Endothelial cell (in vitro differentiated cells): ENCODE measurements at places on chromosomes 6 and 20. TPM values are rescaled to one million over a fixed set of nuclear protein-coding genes. Genes with fewer than 3 reads are reported as not detected.

GNMT gene
- 0.59 TPM for total RNA-seq

TP53TG5 gene
- total RNA-seq: not detected

DNA sequence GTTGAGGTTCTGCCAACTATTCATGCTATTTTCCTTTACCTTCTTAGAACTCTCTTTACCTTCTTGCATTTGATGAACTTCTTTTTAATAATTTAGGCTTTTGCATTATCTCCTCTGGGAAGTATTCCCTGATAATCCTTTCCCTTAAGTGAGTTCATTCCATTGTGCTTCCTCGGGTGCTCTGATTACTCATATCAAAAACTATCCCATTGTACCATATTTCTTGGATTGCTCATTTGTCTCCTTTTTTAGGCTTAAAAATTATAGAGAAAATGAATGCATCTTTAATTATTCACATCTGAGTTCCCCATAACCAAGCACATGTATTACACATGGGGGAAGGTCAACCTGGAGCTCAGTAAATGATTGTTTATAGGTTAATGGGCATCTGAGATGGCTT lies 2.5 kb downstream of the CALHM4 start:
- DNase-seq: no peak

DNA sequence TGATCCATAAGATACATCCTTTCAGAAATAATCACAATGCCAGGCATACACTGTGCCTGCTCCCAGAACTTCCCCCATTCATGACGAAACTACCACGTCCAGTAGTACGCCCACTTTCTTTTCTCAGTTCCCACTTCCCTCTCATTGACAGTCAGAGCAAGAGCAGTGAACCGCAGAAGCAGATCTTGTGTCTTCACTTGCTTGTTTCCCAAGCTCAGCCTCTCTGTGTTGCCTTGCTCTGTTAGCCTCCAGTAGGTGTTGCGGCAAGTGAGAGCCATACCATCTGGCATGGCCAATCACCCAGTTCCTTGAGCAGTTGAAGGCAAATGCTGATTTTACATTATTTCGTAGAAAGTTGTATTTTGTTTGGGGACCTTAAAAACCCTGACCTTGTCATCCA lies 11.7 kb downstream of the UST start:
- no peak for DNase-seq

GRCh38 chr6:24910331-24910960 lies 25.3 kb downstream of the RIPOR2 start:
- DNase-seq: peak; percentile 10
